T-cell (primary cell): ENCODE measurements at places on chromosomes 1 and 21. TPM values are rescaled to one million over a fixed set of nuclear protein-coding genes. Genes with fewer than 3 reads are reported as not detected.

Gene DMBX1
- not detected for total RNA-seq

Gene RPTN
- not detected for total RNA-seq

Gene SLC39A1
- total RNA-seq = 19.5 TPM

Gene CCDC24
- total RNA-seq = 2.1 TPM

Gene TEKT2
- total RNA-seq = not detected

Gene AKR7A3
- total RNA-seq = 0.85 TPM

Gene SH2D1B
- total RNA-seq = 0.66 TPM

Gene KCNK2
- not detected for total RNA-seq

Gene PDZK1IP1
- not detected for total RNA-seq

Gene ANKRD35
- not detected for total RNA-seq

Gene DFFA
- 21.0 TPM for total RNA-seq

Gene OR14K1
- not detected for total RNA-seq
